ELR (cell line): ENCODE measurements at places on chromosomes 11 and 22.

GRCh38 chr11:64222651-64223000 is 3.4 kb downstream of the TRPT1 start:
- no peak for DNase-seq

GRCh38 chr11:72823105-72823804 is 9.0 kb downstream of the ATG16L2 start:
- no peak for DNase-seq

GRCh38 chr11:110077831-110078325 is 15.3 kb upstream of the ZC3H12C start:
- peak; percentile 91 for DNase-seq

DNA sequence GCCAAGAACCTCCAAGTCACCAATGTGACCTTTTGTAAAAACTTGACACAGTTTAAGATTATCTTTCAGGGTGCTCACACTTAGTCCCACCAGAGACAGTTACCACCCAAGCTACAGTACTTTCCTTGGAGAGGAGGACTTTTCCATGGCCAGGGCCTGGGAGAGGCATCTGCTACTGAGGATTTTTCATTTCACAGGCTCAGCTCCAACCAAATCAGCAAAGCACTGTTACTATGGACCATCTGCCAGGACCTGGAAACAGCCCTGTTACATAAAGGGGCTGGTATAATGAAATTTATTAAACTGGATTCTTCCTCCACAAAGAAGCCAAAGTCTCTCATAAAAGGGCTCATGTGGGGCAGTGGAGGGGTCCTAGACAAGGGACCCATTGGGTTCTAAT is 38.6 kb downstream of the SERGEF start:
- DNase-seq, result no peak

DNA sequence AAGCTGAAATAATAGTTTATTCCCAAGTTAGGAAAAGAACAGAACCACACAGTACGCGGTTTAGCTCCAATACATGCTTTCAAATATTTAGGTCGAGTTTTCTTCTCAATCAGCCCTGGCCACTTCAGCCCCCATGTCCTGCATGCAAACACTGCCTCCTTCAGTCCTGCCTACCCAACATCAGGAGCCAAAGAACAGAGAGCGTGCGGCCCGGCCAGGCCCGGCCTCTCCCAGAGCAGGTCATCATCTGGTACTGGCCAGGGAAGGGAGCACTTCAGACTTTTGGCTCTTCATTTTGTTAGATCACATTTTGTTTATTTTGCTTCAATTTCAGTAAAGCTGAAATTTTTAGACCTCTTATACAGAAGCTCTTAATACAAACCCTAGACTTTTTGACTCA is 6.7 kb downstream of the BRD1 start:
- no peak for DNase-seq

GRCh38 chr22:46763051-46763705 is 728 bp downstream of the TBC1D22A start:
- DNase-seq, result peak; percentile 44
